K562 (cell line): ENCODE measurements at places on chromosomes 12 and 14. TPM values are rescaled to one million over a fixed set of nuclear protein-coding genes. Genes with fewer than 3 reads are reported as not detected.
A peak's percentile ranks its signal among the peaks of the same experiment; 100 is the strongest.

Gene MYBPC1
- not detected in 2 replicates for total RNA-seq

Gene DLGAP5
- 55.7 and 56.0 TPM in 2 replicates for total RNA-seq

- DNase-seq: no peak
Measured at GRCh38 chr14:89232265-89233070, 184.6 kb downstream of the FOXN3 start.

Gene ARHGDIB
- 51.1 and 55.8 TPM in 2 replicates for total RNA-seq

Gene LHX5
- 0.04 and 0.16 TPM in 2 replicates for total RNA-seq

- DNase-seq: no peak
Measured at GRCh38 chr12:57031138-57031725, 14.9 kb upstream of the TAC3 start.

Gene PSMC6
- 85.9 and 91.4 TPM in 2 replicates for total RNA-seq

DNA sequence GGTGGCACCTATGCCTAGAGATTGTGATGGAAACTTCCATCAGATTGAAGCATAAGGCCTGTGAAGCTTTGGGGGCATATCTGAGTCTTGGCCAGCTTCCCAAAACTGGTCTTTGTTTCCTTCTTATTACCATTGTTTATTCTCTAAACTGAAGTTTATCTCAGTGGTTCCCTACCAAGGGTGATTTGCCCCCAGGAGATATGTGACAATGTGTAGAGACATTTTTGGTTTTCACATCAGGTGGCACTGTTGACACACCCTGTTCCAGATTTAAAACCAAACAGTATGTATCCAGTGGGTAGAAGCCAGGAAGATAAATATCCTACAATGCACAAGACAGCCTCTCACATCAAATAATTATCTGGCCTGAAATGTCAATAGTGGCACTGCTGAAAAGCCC, 22.1 kb downstream of the RASSF9 start:
- DNase-seq: no peak

Gene MIP
- total RNA-seq: 0.29 TPM in 1 of 2 replicates, not detected in the other

GRCh38 chr14:64826845-64827244, 52.9 kb downstream of the SPTB start:
- DNase-seq: no peak

DNA sequence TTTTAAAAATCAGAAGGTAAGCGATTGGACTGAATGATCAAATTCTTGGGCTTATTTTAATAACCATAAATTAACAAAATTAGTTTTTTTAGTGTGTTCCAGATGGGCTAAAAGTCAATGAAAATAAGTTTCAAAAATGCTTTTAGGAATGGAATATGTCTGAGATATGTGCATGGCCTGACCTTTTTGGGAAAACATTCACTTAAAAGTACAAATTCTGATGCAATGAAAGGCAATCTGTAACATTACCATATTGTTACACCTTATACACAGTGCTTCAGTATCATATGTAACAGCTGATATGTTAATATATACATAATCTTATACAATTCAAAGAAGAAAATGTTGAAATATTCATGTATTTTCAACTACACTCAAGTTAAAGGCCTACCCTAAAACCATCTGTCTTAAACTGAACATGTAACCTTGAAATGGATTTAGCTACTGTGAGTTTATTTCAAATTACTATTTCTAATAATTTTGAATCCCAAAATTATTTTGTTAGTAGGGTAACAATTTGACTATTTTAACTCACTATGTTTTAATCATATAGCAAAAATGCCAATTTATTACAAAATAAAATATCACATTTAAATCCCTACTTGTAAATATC, 84.8 kb downstream of the EEA1 start:
- DNase-seq: no peak

DNA sequence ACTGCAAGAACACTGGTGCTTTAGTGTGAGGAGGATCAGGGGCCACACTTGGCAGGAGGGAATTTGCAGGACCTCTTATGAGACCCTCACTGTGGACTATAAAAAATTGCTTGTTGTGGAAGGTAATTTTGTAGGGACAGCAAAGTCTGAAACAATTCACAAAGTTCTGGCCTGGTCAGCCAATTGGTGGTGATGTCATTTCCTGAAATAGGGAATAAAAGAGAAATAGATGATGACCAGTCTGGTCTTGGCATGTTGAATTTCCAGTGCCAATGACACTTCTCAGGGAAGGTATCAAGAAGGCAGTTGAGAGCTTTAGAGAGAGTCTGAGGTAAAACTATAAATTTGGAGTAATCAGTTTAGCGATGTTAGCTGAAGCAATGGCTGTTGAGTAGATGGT, 129.3 kb upstream of the LMNTD1 start:
- no peak for DNase-seq

DNA sequence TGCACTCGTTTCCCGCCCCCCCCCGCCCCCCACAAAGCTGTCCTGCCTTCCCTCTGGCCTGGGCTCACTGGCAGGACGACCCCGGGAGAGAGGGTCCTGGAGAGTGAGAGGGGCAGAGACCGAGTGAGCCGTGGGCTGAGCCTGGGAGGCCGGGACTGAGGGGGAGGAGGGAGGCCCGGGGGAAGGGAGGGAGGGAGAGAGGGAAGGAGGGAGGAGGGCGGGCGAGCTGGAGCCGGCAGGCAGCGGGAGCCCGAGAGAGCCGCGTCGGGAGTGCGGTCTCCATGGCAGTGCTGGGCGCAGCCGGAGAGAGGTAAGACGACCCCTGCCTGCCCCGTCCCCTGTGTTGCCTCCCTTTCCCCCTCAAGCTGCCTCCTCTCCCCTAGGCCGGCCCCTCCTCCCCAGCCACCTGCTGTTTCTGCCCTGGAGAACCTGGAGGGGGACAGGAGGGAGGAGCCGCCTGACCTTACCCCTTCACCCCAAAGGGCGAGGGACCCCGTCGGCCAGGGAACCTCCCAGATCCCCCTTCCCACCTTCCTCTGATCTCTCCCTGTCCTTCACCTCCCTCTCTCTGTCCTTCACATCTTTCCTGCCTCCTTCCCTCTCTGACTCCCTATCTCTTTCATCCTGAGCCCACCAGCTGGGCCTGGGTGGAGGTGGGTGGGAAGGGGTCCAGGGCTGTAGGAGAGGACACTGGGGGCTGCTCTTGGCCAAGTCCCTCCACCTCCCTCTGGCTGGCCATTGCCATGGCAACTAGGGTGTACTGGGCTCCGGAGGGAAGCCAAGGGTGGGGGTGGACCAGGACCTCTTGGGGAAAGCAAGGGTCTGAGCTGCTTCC, at the start of gene GPR162:
Gene GPR162, plus strand, starts transcription at position 231 of the 835 bp plus-strand sequence. CDS start 2,078 bp downstream, outside the sequence.
- DNase-seq: peak; percentile 79

DNA sequence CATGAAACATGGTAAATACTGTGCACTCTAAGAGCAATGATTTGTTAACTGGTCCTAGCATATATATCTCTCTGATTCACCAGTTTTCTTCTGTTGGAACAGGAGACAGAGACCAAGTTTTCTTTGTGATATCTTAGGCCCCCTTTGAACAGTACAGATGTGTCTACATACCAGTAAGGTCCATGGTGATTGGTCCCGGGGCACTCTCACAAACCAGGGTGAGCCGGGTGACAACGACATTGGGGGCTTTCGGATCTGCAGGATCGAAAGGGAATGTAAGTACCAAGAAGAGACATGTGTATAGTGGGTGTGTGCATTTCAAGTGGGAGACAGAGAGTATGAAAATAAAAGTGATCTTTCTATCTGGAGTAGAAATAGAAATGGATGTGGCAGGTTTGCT, 11.3 kb upstream of the ERP27 start:
- DNase-seq: no peak

DNA sequence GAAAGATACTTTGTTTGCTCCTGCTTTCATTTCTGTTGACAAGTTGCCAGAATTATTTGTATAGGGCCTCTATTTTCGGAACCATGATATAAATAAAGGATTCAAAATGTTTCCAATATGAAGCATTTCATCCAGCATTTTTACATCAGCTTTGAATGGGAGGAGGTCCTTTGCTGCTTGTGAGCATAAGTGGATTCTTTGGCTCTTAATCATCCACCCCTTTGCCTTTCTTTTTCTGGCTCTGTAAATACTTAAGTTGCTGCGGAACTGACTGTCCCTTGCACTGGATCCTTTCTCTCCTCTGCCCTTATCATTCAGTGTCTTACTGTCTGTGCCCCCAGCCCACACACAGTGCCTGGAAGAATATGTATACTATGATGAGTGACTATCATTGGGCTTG, 357.3 kb upstream of the RGS6 start:
- no peak for DNase-seq

DNA sequence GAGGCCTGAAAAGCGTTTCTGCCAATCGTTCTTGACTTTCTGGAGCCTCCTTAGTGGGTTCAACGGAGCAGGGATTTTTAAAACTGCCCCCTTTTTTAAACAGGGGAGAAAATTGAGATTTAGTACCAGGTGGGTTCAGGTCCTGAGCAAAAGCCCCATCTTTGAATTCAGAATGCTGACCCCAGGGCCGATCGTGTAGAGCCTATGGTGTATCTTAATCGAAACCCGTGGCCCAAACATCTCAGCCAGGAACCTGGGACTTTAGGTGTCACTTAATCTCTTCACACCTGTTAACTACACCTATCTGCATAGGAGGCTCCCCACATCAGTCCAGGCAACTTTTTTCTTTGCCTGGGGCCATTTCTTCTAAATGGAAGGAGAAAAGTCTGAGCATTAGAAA, 6.4 kb upstream of the TBX5 start:
- no peak for DNase-seq

Gene NUBPL
- 5.5 and 6.6 TPM in 2 replicates for total RNA-seq

Gene DNAJC22
- 0.62 and 0.69 TPM in 2 replicates for total RNA-seq

DNA sequence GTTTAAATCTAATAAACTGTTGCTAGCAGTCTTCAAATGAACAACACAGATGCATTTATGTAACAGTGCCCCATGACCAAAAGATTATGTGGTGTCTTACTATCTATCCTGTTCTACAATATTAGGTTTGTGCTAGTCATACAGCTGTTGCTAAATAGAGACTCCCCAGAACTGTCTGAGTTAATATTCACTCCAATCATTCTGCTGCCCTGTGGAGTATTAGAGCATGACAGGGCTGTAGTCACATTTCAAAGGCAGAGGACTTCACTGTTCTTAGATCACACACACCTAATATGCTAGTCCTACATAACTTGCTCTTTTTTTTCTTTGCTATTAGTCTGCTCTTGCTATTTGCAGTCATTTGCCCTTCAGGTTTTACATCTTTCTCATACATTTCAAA, 157.6 kb upstream of the MDGA2 start:
- no peak for DNase-seq

GRCh38 chr14:73696466-73697400, 17.5 kb downstream of the PNMA1 start:
- DNase-seq: peak; percentile 14

Gene SYT1
- total RNA-seq: not detected in 2 replicates

GRCh38 chr12:104569346-104570173, 112.8 kb downstream of the CHST11 start:
- DNase-seq: no peak

GRCh38 chr14:69037790-69038454, 58.8 kb upstream of the ACTN1 start:
- DNase-seq: no peak

Gene SLC6A13
- total RNA-seq: 0.33 and 0.38 TPM in 2 replicates

Gene OTUB2
- total RNA-seq: 0.31 and 0.34 TPM in 2 replicates

Gene KRT6C
- total RNA-seq: not detected in 2 replicates

Gene CCDC60
- total RNA-seq: not detected in 2 replicates

Gene ACTN1
- 62.3 and 67.7 TPM in 2 replicates for total RNA-seq

- DNase-seq: peak; percentile 82
Measured at GRCh38 chr14:101927859-101928258, 36.5 kb upstream of the DYNC1H1 start.

GRCh38 chr12:25186788-25187402, 8.1 kb downstream of the DNAI7 start:
- no peak for DNase-seq

Gene HSPB8
- 0.13 TPM in 1 of 2 replicates, not detected in the other for total RNA-seq

DNA sequence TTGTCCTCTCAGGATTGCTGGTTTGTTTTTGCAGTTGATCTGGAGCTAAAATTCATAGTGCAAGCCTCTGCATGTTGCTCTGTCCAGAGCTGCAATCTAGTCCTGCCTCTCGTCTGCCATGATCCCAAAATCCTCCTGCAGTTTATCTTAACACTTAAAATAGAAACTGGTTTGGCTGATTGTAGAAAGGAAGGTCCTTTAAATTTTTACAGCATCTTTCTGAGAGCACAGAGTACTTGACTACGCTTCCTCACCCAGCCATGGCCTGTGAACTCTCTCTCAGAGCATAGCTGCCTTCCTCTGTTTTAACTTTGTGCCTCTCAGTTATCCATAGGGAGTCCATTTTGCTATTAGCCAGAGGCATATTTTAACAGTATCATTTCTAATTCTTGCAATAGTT, 877.1 kb downstream of the C12orf50 start:
- no peak for DNase-seq

GRCh38 chr12:103884316-103884715, 43.3 kb upstream of the NT5DC3 start:
- DNase-seq: no peak

DNA sequence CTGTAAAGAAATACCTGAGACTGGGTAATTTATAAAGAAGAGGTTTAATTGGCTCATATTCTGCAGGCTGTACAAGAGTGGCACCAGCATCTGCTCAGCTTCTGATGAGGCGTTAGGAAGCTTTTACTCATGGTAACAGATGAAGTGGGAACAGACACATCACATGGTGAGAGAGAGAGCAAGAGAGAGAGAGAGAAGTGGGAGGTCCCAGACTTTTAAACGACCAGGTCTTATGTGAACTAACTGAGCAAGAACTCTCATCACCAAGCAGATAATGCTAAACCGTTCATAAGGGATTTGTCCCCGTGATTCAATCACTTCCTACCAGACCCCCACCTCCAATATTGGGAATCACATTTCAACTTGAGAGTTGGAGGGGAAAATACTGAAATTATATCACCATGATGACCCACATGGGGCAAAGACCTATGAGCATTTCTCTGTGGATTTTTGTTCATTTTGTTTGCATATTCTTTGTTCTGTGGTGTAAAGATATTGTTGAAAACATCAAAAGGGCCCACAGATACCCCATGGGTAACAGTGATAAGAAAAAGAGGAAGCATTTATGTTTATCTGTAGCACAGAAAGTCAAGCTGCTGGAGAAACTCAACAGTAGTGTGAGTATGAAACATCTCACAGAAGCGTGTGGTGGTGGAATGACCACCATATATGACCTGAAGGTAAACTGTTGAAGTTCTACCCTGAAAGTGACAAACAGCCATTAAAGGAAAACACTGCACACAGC, 135.2 kb upstream of the PDE3A start:
- no peak for DNase-seq

DNA sequence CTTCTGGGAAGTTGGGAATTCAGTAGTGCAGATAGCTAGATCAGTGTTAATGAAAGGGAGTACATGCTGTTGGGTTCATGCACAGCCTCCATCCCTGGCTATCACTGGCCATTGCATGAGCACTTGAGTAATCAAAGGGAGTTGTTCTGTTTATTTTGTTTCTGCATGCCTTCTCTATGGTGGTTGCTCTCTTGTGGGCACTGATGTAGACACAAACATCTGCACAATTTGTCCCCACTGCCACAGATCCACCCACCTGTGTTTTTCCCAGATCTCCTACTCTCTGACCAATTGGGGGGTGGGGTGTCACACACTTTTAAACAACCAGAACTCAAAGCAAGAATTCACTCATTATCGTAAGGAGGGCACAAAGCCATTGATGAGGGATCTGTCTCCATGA, 89.7 kb upstream of the DHRS4 start:
- DNase-seq: no peak
